ENCODE measurements at places on chromosomes 3 and 15.
A peak's percentile ranks its signal among the peaks of the same experiment; 100 is the strongest.

DNA sequence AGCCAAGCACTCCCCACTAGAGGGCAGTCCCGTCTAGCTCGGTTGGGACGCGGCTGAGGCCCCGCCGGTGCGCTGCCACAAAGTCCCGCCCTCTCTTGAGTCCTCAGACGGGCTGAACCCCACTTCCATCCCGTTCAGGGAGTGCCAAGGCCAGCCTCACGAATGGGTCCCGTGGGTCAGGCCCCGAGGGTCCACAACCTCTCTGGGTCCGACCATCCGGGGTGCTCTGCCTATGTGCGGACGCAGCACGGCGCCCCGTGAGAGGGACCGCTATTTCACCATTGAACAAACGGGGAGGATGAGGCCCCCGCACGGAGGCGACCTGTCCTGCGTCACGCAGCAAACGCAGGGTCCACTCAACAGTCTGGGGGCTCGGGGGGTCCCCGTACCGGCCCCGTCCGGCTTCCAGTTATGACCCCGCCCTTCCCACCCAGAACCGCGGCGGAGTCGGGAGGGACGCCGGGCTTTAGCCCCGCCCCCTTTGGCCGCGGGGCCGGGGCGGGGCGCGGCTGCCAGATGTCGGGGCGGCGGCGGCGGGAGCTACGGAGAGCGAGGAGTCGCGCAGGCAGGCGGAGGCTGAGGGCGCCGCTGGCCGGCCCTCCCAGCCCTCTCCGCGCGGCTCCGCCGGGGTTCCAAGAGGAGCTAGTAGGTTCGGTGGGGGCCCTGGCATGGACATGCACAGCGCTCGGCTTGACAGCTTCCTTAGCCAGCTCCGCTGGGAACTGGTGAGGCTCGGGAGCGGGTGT, at the start of gene INKA1:
INKA1 (plus strand) TSS at position 543 of the 746 bp plus-strand sequence; CDS start at position 675, 132 bp downstream.
- peak; percentile 86 for DNase-seq

- no peak for DNase-seq
These were observed 4.8 kb downstream of the MESD start for GRCh38 chr15:80984856-80985255.

DNA sequence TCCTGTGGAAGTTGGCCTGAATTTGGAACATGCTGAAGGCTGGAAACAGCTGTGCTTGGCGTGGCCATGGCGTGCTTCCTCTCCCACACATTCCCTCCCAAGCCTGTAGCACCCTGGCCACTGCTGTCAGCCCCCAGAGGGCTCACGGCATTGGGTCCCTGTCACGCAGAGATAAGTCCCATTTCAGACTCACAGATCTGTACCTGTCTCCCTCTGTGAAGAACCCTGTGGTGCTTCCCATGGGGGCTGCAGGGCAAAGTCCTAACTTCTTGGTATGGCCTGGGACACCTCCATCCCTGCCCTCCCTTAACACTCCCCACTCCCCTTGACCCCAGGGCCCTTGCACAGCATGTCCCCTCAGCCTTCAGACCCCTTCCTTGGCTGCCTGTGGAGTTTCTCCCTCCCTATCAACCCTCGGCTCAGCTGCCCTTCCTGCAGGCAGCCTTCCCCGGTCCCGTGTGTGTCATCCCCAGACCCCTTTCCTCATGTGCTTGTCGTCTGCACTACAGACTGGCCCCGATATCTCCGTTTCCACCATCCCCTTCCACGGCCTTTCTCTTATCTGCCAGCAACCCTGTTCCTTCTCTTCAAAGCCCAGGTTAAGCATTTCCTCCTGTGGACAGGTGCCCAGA, 28.6 kb downstream of the ABTB1 start:
- DNase-seq: no peak

DNA sequence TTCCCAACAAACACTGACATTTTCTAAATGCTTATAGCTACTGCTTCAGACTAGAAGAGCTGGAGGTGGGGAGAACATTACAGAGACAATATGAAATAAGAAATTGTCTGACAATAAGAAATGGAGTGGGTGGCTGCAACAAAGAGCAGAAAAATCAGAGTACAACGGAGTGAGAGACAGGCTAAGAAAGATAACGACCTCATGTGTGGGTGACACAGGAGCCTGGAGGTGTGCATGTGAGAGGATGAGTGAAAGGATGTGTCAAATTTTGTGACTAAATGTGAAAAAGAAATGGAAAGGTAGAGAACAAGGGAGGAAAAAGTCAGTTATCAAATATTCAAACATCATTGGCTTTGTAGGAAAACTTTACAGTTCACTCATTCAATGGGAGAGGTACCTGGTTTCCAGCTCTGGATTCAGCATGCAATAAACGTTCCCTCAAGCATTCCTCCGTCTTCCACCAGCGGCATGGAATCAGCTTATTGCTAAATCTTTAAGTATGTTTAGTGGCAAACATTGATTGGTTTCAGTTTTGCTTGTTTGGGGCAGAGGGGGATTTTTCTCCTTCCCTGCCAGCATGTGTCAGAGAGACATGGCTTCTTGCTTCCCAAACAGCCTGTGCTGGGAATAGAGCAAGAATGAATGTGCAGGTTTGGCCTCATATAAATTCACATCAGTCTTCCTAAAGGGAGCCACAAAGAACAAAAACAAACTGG, 103.8 kb upstream of the CHRM5 start:
- DNase-seq: no peak

DNA sequence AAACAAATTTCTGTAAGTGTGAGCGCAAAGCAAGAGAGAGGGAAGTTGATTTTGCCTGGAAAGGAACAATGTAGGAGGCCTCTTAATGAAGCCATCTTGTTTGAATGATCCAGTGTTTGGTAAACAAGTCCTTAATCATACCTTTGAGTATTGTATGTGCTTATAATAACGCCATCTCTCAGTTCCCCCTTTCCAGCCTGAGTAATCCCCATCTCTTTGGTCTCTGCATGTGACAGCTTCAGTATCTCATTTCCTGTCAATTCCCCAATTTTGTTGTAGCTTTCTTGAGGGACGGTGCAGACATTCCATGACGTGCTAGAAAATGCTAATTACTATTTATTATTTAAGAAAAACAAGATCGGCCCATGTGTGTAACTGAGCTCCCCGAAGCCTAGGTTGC, 349.3 kb upstream of the NR2F2 start:
- no peak for DNase-seq

Measured in cerebellar cortex (tissue), 1 donor.